GM20000 (cell line): ENCODE measurements at places on chromosomes 1 and 21.

DNA sequence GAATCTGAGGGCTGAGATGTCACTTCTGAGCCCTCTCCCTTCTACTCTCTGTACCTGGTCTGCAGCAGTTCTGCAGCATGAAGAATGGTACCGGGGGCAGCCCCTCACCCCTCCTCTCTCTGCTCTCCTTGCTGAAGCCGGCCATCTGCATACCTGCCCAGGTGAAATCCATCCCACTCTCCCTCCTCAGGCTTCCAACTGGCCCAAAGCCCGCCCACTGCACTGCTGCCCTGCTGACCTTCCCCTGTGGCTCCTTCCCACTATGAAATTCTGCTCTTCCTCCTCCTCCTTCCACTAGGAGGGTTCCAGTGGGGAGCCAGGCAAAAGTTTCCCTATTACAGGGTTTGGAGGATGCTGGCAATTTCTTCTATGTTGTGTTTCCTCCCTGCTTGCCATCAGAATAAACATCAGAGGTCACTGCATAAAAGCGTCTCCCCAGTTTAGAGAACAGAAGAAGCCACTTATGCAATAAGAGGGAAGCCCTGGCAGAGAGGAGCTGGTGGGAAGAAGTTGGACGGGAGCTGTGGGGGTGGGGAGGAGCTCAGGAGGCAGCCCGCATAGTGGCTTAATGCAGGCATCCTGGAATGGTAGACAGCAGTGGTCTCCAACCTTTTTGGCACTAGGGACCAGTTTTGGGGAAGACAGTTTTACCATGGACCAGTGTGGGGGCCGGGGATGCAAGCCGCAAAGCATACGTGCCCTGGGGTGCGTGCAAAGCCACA lies 30.3 kb downstream of the TMCO4 start:
- DNase-seq: no peak

DNA sequence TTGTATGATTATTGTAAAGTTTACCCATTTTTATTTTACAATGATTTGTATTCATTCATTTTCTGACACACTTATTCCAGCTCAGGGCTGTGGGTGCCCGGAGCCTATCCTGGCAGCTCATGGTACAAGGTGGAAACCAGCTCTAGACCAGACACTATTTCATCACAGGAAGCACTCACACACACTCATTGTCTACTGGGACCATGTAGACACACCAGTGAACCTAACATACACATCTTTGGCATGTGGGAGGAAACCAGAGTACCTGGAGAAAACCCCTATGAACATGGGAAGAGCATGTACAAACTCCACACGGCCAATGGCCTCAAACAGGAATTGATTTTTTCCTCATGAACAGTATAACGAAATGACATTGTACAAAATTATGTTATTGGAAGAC lies 2.4 kb downstream of the DTL start:
- DNase-seq: no peak

DNA sequence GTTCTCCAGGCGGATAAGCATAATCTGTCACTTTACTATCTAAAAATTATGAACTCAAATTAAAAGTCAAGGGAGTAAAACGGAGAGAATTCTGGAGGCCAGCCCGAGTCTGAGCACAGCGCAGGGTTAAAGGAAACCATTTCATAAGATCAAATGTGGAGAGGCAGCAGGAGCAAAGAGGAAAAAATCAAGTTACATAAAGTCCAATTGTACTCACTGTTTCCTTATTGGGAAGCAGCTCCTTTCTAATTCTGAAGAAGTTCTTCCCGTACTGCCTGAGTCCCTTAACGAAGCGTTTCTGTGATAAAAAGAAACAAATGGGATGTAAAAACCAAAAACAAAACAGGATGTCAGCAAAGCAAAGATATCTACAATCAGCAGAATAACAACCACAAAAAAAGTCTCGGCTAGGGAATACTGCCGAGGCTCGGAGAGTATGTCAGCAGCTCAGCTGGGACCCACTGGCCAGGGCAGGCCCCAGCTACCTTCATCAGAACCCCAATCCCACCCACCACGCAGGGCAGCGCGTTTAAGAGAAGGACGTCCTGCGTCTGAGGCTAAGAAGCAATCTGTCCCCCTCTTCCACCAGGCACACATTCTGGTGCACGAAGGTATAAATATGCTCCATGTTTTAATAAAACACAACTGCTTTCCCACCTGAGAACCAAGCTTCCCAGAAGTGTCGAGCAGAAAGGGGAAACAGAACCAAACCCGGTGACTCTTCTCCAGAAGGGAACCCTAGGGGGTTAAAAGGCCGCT lies 104.8 kb downstream of the SLC45A1 start:
- no peak for DNase-seq

DNA sequence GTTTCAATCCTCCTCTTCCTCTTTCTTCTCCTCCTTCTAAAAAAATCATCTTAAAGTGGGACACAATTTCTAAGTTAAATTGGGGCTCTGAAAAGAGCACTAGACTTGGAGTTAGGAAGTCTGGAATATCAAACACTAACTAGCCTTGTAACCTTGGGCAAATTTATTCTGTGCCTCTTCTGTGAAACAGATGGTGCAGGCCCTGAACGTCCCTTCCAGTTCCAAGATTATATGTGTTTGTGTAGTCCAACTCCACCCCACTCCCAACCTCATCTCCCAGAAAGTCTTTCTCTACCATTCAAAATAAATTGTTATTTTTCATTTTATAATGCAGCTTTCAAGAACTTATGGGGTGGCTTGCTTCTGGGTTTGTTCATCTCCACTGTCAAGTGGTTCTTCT lies 630.0 kb downstream of the LMO4 start:
- no peak for DNase-seq

DNA sequence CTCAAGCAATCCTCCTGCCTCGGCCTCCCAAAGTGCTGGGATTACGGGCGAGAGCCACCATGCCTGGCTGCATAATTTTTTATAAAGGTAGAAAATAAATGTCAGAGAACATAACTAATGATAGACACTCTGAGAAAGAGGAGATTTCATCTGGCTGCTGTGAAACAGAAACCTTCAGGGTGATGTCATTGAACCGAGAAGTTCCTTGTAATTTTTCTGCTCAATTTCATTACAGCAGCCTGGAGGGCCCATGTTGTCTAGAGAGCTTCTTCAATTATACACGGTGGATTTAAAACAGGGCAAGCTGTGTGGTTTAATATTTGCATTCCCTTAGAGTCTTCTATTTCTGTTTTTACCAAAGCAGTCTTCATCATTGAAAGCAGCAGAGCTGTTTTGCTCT lies 64.3 kb upstream of the MORC3 start:
- DNase-seq: peak; percentile 76

DNA sequence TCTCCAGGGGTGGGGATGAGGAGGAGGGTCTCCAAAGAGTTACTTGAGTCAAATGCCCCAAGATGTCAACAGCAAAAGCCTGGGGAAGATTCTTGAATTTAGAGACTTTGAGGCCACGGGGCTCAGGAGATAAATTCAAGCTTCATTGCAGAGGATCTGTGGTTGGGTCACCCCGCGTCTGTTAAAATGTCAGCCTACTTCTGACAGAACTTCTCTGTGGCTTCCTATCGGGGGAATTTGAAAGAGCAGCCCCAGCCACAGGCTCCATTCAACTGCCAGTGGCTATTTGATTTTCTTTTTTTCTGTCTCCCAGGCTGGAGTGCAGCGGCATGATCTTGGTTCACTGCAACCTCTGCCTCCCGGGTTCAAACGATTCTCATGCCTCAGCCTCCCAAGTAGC lies 62.5 kb upstream of the EFHD2 start:
- no peak for DNase-seq

DNA sequence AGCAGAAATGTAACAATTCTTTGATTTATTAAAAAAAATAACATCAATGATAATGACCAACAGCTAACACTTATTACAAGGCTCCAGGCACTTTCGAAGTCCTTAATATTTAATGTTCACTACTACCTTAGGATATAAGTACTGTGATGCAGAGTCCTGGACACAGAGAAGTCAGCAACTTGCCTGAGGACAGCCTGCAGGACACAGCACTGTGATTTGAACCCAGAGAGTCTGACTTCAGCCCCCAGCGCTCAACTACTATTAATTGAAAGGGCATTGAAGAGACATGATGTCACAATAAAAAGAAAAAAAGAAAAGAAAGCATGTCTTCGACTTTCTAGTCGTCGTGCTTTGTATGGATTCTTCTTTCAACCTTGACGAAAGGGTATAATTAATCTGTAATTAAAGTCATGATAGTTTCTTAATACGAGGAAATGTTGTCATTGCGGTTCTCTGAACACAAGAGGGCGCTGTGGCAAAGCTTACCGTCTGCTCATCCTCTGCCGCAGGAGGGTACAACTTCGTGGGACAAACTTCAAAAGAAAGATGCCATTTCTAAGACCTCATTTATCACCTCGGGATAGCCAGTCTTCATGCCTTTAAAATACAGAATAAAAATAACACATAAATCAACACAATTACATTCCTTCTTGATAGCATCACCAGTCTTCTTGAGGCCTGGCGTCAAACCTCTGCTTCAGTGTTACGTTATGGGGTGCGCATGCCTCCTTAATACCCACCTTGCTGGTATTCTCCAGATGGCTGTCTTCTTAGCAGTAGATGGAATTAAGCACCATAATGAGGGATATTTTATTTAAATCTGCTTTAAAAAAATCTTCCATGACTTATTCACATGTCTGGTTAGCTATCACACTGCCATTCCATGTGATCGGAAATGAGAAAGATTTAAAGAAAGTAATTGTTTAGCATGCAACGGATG lies 240.1 kb downstream of the DISC1 start:
- DNase-seq: peak; percentile 53

- DNase-seq: no peak
These were observed 56.4 kb downstream of the PCBP3 start for GRCh38 chr21:45699966-45700365.

GRCh38 chr1:57616921-57617320 lies 193.1 kb upstream of the DAB1 start:
- DNase-seq: no peak

- DNase-seq: no peak
These were observed 87.7 kb upstream of the COL6A1 start for GRCh38 chr21:45893740-45894449.

DNA sequence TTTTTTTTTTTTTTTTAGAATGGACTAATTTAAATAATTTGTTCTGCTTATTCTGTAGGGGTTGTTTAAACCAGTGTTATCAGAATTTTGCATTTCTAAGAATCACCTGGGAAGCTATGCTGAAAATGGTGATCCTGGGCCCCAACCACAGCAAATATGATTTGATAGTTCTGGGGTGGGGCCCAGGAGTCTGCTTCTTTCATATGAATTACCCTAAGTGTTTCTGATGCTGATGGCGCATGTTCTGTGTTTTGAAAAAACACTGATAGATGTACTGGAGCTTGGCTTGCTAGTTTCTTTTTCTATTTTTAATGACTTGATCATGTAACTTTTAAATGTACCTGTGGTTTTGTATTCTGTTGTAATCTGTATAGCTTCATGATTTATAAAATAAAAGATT lies 89.3 kb downstream of the CDC14A start:
- no peak for DNase-seq

GRCh38 chr1:153248176-153248879 lies 11.2 kb upstream of the LORICRIN start:
- DNase-seq: no peak

DNA sequence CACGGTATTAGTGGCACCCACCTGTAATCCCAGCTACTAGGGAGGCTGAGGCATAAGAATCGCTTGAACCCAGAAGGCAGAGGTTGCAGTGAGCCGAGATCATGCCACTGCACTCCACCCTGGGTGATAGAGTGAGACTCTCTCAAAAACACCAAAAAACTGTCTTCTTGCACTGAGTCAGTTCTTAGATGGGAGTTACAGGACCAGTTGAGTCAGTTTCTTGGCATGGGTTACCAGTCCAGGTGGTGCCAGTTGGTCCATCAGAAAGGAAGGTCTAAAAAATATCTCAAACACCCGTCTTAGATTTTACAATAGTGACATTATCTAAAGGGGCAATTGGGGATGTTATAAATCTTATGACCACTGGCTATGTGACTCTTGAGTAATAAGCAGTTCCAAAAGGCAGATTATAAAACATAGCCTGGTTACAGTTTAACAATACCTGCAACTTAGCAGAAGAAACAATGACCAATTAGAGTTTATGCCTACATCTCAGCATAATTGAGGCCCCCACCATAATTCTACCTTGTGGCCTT lies 206.9 kb upstream of the FGGY start:
- DNase-seq: no peak

- no peak for DNase-seq
These were observed 65.2 kb downstream of the FAAP20 start for GRCh38 chr1:2129256-2129943.

DNA sequence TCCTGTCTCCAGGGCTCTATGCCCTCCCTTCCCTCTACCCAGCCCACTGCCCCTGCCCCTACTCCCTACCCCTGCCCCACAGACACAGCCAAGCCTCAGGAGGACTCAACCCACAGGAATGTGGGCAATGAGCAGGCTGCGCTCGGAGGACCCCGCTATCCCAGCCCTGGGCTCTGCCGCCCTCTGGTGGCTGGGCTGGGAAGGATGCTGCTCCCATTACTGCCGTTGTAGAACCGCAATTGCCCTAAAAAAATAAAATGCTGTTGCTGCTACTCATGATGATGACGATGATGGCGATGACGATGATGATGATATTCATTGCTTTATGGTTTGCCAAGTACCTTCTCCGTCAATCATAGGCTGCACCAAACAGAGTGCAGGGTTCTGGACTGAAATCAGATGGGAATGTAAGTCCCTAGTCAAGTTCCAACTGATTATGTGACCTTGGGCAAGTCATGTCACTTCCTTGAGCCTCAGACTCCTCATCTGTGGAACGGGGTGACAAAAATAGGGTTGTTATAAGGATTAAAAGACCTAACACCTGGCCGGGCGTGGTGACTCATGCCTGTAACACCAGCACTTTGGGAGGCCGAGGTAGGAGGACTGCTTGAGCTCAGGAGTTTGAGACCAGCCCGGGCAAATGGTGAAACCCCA lies 24.6 kb downstream of the ARHGEF19 start:
- DNase-seq: peak; percentile 84

DNA sequence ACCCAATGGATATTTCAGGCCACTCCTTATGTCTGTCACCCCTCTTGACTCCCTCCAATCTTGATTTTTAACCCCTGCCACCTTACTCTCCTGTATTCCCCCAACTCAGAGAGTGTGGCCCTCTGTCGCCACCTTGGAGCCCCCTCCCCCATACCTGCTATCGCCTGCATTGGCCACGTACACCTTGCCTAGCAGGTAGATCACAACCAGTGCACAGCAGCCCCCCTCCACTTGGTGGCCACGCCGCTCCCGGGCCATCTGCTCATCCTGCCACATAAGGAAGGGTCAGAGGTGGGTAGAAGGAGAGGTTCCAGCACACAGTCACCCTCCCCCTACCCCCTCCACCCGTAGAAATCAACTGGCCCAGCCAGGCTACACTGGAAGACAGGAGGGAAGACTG lies 2.9 kb downstream of the PPM1J start:
- no peak for DNase-seq

- no peak for DNase-seq
These were observed 110.0 kb upstream of the SPAG17 start for GRCh38 chr1:118294875-118295642.

DNA sequence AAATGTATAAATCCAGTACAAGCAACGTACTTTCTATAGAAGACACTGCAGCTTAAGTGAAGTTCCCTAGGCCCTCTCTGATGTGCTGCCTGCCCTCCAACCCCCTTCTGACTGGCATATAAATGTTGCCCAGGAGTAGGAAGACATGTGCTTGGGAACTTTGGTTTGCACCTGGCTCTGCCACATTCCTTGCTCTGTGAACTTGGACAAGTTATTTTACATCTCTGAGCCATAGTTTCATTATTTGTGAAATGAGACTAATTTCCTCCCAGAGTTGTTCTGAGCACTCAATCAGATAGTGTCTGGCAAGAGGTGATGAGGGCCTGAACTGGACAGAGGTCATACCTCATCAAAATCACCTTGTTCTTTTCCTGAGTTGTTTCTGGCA lies 3.5 kb upstream of the PHC2 start:
- DNase-seq: no peak

- DNase-seq: no peak
These were observed 5.2 kb upstream of the KISS1 start for GRCh38 chr1:204201348-204202040.

GRCh38 chr1:63797056-63797726 lies 23.4 kb downstream of the ROR1 start:
- DNase-seq: no peak
